ENCODE measurements at places on chromosomes 13 and 19.
A peak's percentile ranks its signal among the peaks of the same experiment; 100 is the strongest.

DNA sequence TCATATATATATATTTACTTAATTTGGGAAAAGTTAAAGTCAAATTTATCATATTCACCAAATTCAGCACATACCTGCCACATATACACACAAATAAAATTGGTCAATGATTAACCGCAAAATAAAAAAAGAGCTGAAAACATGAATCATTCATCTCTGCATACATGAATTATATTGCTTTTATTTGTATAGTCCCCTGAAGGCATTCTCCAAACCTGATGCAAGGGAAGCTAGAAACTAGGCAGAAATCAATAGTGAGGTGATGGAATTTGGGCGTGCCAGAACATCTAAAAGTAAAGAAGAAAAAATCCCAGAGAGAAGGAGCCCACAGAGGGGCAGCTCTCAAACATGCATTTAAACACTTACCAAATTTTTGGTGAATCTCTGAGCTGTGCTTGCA, 60.1 kb downstream of the UFM1 start:
- no peak for DNase-seq

DNA sequence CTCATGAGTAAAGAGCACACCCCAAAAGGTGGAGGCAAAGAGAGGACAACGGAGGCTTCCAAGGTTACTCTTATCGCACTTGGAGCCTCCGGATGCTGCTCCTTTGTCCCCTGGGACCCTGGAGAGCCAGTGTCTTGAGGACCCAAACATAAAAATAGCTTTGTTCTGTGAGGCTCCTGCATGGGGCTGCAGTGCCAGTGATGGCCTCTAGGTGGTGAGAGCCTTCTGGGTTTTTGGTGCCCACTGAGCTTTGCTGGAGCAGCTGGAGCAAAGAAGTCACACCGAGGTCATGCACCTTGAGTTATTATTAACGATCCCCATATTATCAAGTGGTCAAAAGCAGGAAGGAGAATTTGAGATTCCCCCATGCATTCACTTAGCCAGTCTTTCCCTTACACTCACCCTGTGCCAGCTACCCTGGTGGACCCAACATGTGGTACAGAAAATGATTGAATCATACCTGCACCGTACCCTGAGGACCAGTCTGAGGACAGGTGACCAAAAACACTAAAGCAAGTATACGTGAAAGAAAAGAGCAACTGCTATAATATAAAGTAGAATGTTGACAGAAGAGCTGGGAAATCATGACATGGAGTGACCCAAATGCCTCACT, 41.5 kb downstream of the ZNF682 start:
- peak; percentile 61 for DNase-seq

GRCh38 chr19:18503337-18503970, 18.4 kb downstream of the ELL start:
- no peak for DNase-seq

GRCh38 chr19:14021474-14021873, 6.5 kb upstream of the RLN3 start:
- DNase-seq, result no peak

DNA sequence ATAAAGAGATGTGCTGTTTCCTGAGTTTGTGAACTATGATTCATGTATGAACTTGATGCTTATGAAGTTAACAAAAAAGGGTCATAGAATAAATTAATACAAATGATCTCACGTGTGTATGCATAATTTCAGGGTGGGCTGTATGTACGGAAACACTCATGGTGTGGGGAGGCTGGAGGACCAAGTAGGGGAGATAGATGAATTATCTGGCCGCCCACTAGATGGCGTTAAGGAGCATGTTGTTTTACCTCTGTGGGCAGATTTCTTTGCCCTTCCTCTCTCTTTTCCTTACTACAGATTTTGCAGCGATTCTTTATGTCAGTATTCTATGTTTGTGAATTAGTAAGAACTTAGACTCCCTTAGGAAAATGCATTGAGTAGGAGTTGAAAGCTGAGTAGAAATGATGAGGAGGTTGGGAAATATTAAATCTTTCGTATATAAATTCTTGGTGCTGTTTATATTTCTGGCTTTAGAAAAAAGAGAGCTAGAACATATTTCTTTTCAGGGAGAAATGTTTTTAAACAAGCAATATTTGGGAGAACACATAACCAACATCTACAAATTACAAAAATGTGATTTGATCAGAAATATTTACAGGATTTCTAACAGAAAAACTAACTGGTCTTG, 47.4 kb upstream of the TMTC4 start:
- no peak for DNase-seq

DNA sequence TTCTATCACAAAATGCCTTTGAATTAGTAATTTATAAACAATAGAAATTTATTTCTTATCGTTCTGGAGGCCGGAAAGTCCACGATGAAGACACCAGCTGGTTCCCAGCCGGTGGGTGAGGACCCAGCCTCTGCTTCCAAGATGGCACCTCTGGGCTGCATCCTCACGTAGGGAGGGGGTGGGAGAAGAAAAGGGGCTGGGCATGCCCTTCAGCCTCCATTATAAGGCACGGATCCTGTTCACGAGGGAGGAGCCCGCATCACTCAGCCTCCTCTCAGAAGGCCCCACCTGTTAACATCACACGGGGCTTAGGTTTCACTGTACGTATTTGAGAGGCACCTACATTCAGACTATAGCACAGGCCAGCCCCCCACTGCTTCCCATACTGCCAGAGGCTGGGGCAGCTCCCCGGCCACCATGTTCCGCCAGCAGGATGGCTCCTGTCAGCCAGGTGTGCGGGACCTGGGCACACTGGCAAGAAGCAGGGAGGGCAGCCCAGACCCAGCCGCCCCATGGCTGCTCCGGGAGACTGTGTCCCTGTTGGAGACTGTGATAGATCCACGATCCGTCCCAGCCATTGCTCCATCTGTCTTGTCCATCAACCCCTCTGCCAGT, 131.6 kb downstream of the SOX1 start:
- DNase-seq, result no peak

GRCh38 chr13:109652531-109652930, 133.9 kb downstream of the IRS2 start:
- DNase-seq, result no peak

- DNase-seq, result no peak
These were observed 491.7 kb upstream of the SLC10A2 start for GRCh38 chr13:103557878-103558277.

DNA sequence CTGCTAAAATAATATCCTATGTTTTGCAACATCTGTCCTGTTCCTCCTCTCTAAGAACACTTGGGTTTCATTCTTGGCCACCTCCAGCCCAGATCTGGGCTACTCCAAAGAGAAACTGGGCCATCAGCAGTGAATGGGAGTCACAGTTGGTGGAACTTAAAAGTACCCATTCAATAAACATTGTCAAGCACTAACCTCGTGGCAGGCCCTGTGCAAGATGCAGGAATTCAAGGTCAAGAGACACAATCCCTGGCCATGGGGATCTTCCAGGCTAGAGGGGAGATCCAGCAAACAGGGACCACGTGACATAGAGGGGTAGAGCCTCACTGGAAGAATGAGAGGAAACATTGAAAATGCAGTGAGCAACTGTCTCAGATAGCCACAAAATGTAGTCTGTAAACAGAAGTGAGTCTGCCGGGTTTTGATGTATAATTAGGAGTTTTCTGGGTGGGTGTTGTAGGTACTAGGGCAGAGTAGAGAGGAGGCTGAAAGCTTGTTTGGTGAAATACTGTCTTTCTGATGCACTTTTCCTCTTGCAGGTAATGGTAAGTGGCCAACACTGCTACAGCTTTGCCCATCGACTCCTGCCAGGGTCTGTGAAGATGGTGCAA, 14.8 kb upstream of the EID2 start:
- DNase-seq, result no peak

DNA sequence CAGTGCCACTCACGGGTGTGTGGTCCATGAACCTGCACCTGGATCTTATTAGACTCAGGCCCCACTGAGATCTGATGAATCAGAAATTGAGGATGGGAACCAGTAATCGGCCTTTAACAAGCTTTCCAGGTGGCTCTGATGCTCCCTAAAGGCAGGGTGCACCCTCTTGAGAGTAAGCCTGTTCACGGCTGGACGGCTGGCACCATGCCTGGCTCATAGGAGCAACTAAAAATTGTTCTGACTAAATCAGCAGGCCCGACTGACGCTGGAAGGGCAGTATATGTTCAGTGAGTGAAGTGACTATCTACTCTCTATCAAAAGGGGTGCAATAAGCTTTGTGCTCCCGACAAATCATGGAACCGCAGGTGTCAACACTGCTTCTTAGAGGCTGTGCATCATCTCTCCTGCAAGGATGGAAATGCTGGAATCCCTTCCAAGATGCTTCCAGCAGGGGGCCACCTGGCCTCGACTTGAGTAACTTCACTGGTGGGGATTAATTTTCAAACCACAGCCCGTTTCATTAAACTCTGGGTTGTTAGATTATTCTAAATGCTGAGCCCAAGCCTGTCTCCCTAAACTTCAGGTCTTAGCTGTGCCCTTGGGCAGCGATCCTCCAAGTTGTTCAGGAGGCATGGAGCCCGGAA, 28.4 kb downstream of the TMTC4 start:
- DNase-seq, result no peak

GRCh38 chr19:31505596-31505910, 156.3 kb upstream of the TSHZ3 start:
- DNase-seq, result no peak

GRCh38 chr19:29098863-29099481, 114.0 kb downstream of the UQCRFS1 start:
- DNase-seq, result no peak

DNA sequence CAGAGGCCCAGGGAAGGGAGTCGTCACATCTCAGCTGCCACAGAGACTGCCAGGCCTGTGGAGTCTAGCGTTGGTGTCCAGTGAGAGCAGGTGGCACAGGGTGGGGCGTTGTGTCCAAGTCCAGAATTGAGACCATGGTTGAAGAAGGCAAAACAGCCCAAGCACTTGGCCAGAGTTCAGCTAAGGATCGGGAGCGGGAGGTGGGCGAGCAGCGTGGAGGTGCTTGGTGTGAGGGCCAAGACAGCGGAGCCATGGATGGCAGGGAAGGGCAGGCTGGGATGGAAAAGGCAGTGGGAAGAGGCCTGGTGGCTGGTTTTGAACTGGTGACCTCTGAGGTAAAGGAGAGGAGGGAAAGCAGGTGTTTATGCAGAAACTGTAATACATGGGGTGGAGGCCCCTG, 8.0 kb downstream of the IGFLR1 start:
- DNase-seq, result no peak

DNA sequence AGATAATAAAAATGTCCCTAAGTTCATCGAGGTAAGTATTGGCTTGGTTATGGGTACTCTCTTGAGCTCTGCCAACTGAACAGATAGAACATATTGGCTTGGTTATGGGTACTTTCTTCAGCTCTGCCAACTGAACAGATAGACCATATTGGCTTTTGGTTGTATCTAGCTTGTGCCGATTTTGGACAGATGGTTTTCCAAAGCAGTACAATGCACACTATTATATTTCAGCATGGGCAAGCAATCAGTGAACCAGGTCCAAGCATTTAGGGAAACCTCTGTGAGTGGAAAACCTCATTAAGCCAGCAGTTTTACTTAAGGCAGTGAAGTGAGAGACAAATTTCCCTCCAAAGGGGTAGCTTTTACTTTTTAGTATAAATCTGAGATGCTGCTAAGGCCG, 1440.5 kb upstream of the SPRY2 start:
- DNase-seq, result no peak

GRCh38 chr19:8423817-8424223, 10.7 kb downstream of the MARCHF2 start:
- DNase-seq, result no peak

DNA sequence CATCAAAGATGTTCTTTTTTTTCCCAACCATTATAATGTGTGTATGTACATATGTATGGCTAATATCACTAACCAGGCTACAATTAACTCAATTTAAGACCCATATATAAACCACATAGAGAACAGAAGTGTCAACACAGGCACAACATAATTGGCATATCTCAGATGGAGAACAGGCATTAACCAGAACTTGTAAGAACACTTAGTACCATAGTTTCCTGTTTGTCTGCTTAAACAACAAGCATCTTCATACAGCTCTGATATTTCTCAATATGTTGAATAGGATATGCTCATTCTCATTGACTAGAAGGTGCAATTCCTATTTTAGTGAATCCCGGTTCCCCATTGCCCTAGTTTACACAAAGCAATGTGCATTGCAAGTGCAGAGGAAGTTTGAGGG, 116.9 kb upstream of the EDNRB start:
- DNase-seq, result no peak

DNA sequence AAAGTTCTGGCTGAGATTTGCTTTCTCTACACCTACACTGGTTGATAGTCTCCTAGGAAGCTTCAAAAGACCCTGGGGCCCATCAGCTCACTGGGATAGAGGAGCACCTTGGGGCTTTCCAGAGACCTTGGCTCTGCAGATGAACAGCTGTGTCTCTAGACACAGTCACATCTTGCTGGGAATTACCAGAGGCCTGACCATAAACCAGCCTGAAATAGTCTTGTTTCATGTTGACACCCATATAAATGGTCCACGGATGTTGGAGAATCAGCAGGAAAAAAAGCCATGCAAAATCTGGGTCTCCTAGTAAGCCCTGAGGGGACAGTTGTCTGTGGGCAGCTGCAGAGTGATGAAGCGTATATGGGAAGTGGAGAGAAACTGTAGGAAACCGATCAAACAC, 207.6 kb downstream of the DNAJC15 start:
- DNase-seq, result no peak

DNA sequence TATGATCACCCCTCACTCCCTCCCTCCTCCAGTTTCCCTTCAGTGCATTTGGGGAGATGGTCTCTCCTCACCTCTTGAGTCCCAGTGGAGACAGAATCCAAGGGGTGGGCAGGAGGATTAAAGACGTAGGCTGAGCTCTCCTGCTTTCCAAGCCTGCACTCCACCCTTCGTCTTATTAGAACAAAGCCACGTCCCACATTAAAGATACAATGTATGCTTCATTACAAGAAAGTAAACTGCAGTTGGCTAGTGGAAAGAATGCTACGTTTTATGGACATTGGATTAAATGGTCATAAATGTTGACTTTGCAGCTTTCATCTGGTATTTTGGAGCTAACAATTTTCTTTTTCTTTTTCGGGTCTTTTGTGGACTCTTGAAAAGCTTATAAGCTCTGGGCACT, 1.5 kb upstream of the KLK11 start:
- DNase-seq, result no peak

- no peak for DNase-seq
These were observed 3.5 kb downstream of the TMEM255B start for GRCh38 chr13:113762538-113762937.

- DNase-seq, result no peak
These were observed 241.6 kb downstream of the DCLK1 start for GRCh38 chr13:35889560-35889959.

DNA sequence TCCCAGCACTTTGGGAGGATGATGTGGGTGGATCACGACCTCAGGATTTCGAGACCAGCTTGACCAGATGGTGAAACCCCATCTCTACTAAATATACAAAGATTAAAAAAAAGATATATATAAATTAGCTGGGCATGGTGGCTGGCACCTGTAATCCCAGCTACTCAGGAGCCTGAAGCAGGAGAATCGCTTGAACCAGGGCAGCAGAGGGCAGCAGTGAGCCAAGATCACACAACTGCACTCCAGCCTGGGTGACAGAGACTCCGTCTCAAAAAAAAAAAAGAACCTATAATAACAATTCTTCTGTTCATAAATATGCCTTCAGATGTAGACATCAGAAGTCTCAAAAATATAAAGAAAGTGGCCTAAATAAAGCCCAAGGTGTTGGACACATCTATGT, 7.6 kb downstream of the ZNF737 start:
- DNase-seq, result no peak

All from natural killer cell treated with Interleukin-12 subunit alpha and Interleukin-12 subunit beta and Interleukin-15 and Interleukin-18, amount 100 ng/mL, for 72 hours (primary cell).